ENCODE measurements at places on chromosomes 6 and 20.

GRCh38 chr6:32432050-32432450, 7.6 kb upstream of the HLA-DRA start:
- DNase-seq = no peak

- no peak for DNase-seq
Measured at GRCh38 chr20:42267793-42268384, 649.7 kb upstream of the CHD6 start.

- DNase-seq = peak; percentile 81
Measured at GRCh38 chr6:157756708-157757429, 66.2 kb upstream of the SNX9 start.

DNA sequence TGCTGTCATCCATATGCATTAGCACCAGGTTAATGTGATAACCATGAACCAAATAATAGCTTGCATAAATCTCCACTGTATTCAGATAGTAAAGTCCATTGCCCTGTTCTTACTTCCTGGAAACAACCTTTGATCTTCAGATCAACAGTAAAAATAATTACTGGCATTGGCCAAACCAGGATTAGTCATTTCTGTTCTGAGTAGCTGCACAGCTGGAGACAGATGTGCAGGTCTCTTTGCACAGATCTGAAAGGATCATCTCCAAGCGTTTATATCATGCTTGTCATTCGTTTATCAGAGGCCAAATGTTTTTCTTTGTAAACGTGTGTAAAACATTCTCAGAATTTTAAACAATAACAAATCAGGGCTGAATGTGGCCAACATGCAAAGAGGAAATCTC, 134.4 kb upstream of the HMGCLL1 start:
- DNase-seq = no peak

DNA sequence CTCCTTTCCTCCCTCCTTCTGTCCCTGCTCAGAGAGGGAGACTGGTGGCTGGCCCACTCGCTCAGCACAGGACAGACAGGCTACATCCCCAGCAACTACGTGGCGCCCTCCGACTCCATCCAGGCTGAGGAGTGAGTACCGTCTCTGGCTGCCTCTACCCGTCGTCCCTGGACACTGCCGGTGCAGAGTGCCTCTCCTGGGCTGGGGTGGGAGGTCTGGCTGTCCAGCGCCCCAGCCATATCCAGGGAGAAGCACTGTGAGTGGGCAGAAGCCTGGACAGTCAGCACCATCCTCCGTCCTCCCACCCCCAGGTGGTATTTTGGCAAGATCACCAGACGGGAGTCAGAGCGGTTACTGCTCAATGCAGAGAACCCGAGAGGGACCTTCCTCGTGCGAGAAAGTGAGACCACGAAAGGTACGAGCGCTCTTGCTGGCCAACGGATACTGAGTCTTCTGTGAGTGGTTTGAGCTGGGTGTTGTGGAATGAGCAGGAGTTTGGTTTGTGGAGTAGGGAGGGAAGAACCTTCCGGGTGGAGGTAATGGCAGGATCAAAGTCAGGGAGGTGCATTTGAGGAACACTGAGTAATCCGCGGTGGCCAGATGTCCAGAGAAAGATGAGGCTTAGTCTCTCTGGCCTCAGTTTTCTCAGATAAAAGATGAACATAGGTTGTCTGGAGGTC, 48.1 kb downstream of the SRC start:
- no peak for DNase-seq

GRCh38 chr6:16324606-16325225, 86.3 kb downstream of the GMPR start:
- no peak for DNase-seq

- DNase-seq = no peak
Measured at GRCh38 chr6:102066301-102066700, 672.8 kb downstream of the GRIK2 start.

- no peak for DNase-seq
Measured at GRCh38 chr20:19598117-19598850, 159.8 kb upstream of the RIN2 start.

GRCh38 chr6:150641398-150642139, 41.9 kb downstream of the PLEKHG1 start:
- no peak for DNase-seq

DNA sequence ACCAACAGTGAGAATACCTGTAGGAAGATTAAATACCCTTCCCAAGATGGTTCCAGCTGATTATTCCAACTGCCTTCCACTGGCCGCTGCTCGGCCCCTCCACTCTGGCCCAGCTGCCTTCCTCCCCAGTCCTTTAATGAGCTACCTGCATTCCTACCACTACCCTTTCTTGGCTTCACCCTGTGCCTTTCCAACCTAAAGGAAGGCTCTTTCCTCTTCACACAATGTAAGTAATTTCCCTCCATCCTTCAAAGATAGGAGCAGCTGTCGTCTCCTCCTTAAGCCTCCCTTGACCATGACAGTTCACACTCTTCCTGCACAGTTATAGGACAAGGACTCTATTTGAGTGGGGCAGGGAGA, 16.2 kb upstream of the SNX9 start:
- DNase-seq = no peak

DNA sequence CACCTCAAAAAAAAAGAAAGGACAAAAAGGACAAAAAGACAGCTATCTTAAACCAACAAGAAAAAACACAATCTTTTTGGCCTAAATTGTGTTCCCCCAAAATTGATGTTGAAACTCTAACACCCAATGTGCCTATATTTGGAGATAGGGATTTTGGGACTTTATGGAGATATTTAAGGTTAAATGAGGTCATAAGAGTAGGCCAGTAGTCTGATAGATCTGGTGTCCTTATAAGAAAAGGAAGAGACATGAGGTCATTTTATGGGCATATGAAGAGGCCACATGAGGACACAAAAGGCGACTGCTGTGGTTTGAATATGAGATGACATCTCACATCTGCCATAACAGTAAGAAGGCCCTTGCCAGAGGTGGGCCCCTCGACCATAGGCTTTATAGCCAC, 49.5 kb downstream of the TRIM38 start:
- DNase-seq = no peak

GRCh38 chr6:44074439-44074812, 52.8 kb downstream of the MRPL14 start:
- no peak for DNase-seq

DNA sequence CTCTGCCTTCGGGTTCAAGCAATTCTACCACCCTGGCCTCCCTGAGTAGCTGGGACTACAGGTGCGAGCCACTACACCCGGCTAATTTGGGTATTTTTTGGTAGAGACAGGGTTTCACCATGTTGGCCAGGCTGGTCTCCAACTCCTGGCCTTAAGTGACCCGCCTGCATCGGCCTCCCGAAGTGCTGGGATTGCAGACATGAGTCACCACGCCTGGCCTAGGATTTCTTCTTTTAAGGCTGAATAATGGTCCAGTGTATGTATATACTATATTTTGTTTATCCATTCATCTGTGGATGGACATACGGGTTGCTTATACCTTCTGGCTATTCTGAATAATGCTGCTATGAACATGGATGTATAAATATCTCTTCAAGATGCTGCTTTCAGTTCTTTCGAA, 17.1 kb downstream of the RIOK1 start:
- no peak for DNase-seq

DNA sequence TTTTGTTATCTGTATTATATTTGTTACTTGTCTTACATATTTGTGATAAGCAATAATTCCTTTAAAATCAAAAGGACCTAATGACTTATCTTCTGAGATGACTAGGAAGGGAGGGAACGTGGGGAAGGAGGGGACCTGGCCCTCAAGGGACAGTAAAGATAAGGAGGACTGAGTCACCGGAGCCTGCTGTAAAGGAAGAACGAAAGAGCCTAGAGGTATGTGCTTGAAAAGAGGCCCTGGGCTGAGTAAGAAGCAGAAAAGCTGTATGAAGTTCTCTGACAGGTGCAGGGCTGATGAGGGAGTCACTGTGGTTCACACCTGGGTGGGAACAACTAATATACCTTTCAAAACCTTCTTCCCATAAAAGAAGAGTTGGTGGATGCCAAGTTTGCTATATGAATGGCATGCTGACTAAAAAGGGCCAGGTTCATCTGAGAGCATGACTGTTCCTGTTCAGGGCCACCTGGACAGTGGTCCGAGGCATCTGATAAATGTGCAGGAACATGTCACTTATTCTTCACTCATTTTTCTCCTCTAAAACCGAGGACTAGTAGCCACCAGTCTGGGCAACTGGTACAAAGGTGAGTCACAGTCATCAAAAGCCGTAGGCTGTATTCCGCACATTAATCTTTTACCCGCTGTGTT, 111.3 kb downstream of the TNFAIP3 start:
- no peak for DNase-seq

DNA sequence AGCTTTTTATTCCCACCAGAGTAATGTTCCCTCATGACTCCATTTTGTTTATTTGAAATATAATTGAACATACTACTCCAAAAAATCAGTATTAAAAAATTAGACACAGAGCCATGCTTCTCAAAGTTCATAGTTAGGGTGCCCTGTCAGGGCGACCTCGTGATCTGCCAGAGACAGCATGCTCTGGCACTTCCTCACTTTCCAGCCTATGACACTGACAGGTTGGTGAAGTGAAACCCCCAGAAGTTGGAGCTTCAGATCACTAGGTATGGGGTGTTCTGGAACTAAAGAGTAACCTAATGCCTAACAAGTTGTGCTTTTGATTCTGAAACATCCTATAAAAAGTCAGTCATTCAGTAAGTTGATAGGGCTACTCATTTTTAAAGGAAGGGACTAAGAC, 93.0 kb downstream of the TBC1D7 start:
- DNase-seq = no peak

GRCh38 chr6:165110860-165111259, 198.5 kb downstream of the C6orf118 start:
- no peak for DNase-seq

GRCh38 chr6:166579237-166579850, 7.1 kb downstream of the RAMACL start:
- DNase-seq = no peak

DNA sequence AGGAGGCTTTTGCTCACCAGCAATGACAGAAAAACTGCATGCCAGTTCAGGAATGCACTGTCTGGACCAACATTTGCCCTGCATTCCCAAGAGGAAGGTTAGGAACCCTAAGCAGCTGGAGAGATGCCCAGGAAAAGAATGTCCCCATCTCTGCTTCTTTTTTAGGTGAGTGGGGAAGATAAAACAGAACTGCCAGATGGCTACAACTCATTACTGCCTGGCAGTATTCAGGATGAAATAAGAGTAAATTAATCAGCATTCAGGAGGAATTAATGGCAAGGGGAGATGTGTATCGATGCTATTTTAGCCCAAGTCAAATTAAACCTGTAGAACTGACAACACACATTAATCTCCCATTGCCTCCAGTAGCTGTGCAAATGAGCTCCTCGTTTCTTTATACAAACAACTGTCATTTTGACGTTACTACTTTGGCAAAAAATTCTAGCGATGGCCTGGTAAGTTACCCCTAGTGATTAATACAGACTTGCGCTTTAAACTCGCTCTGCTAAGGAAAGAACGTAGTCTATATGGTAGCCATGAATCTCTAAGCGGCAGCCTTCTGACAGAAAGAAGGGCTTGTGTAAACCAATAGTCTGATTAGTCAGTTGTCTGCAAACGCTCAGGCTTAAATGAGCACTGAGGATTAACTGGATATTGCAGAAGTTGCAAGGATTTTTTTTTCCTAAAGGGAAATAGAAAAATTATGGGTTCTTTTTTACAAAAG, 16.7 kb upstream of the SMLR1 start:
- DNase-seq = no peak

DNA sequence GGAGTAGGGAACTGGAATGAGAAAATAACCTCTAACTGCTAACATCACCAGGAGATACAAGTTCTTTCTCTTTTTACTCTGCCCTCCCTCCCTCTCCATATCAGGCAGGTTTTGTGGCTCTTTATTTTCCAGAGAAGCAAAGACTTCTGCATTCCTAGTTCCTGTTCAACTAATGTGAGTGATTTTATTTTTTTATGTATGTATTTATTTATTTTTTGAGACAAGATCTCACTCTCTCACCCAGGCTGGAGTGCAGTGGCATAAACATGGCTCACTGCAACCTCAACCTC, 6.0 kb upstream of the IER3 start:
- no peak for DNase-seq

DNA sequence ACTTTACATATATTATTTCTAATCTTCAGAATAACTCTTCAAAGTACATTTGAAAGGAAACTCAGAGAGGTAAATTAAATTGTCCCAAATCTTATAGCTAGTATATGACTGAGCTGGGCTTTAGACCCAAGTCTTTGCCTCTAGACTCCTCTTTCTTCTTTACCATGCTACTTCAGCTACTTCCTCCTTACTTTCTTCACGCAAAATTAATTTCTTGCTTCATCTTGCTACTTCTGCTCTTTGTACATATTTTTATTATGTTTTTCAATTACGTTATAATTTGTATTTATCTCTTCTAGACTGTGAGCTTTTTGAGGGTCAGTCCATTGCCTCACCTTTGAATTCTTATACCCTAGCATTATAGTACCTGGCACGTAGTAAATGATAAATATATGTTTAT, 5.3 kb downstream of the TMEM170B start:
- no peak for DNase-seq

- DNase-seq = no peak
Measured at GRCh38 chr6:27863962-27864905, 48.0 kb downstream of the OR2B2 start.

GRCh38 chr6:120279466-120280167, 930.1 kb upstream of the MAN1A1 start:
- no peak for DNase-seq

DNA sequence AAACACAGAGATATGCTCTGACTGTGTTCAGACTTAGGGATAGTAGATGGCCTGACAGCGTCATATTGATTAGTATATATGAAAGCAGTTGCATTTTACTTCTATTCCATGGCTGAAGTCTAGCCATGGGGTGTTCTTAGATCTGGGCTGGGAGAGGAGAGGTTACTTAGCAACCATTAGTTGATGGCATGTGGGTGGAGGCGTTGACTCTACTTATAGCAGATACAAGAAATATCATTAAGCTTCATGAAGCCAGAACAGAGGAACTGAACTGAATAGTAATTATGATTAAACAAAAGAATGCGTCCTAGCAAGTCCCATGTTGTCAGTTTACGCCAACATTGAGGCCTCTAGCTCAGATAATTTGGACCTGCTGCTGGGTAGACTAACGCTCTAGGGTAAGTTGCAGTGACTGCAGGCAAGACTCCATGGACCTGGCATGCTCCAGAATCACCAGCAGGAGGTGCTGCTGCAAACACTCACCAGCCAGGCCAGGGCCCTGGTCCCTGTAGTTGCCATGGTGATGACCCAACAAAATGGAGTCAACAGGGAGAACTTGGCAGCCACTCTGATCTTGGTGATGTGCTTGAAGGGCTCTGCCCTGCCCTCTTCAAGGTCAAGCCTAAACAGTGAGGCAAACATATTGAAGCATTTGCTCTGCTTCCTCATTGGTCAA, 477.3 kb downstream of the PREX1 start:
- no peak for DNase-seq

- DNase-seq = no peak
Measured at GRCh38 chr6:118804091-118804490, 89.9 kb upstream of the ASF1A start.

DNA sequence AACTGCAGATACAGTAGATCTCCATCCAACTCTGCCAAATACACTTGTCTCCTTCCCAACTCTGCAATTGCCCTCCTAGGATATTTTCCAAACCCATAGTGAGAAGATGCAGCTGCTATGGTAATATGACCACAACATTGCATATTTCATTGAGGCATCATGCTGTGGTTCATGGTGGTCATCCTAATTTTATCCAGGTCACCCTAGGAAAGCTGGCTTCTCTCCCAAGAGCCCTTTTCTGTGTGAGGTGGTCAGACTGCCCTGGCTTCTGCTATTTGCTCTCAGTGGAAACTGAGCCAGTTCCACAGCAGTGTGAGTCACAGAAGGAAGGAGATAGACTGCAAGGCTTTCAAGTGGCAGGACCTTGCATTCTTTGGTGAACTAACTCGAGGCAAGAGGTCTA, 5.5 kb downstream of the OGFRL1 start:
- peak; percentile 29 for DNase-seq
